ENCODE measurements at places on chromosomes 12 and 14.

- DNase-seq: no peak
Observed at GRCh38 chr12:108078428-108078827, 50.7 kb upstream of the WSCD2 start.

- no peak for DNase-seq
Observed at GRCh38 chr14:105108516-105108864, 43.3 kb upstream of the GPR132 start.

DNA sequence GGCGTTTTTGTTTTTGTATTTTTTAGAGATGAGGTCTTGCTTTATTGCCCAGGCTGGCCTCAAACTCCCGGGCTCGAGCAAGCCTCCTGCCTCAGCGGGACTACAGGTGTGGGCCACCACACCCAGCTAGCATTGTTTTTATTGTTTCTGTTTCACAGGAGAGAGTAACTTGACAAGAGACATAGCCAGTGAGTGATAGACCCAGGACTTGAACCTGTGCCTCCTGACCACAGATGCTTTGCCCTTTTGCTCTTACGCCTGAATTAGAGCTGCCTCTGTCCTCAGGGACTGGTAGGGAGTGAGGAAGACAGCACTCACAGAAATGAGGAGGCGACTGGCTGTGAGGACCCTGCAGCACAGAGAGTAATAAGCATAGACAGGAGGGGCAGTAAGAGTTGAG is 2.3 kb downstream of the EVL start:
- no peak for DNase-seq

GRCh38 chr14:71467361-71467811 is 464.8 kb upstream of the RGS6 start:
- DNase-seq: no peak

- peak; percentile 71 for DNase-seq
Observed at GRCh38 chr14:78345131-78345744, 175.1 kb downstream of the NRXN3 start.

DNA sequence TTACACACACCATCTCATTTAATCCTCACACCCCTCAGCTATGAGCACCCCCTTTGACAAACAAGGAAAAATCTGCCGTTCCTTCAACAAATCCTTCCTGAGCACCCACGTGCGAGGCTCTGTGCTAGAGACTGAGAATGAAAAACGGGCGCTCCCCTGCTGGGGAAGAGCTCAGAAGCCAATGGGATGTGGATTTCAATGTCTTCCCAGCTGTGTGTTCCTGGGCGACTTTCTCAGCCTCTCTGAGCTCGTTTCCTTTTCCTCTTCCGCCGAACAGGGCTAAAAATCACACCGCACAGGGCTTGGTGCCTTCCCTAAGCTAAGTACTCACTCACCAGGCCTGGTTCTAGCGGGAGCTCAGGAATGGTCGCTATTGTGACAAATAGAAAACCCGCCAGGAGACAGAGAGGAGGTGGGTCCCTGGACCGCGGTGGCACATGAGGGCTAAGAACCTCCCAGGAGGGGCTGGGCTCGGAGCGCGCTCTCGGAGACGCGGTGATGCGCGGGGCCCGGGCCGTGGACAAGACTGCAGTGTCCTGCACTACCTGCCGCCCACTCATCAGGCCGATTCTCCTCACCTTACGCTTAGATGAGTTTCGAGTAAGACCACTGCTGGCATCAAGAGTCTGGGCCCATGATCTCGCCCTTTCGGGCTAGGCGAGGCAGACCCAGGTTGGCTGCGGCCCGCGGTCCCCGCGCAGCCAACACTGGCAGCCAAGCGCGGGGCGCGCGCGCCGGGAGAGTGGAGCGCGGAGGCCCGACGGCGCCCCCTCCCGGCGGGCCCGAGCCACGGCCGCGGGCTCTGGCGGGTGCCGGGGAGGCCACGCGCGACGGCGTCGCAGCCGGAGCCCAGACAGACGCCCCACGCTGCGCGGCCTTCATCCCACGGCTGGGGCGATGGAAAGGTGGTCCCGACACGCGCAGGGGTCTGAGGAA is 17.0 kb downstream of the ZDHHC22 start:
- peak; percentile 49 for DNase-seq

DNA sequence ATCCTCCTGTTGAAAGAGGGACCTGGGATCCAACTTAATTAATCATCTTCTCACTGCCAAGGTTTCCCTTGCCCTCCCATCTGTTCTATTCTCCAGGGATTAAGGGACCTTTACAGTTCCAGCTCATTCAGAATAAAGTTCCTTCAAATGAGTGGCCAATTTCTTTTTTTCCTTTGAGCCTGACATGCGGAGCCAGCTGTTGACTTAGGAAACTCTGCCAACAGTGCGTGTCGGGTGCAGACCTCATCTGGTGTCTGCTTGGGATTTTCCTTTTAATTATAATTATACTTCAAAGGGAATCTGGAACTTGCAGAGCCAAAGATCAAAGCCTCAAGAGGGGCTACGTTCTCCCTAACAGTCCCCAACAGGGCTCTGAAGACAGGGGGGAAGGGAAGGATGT is 64.8 kb downstream of the CCDC60 start:
- DNase-seq: peak; percentile 12

DNA sequence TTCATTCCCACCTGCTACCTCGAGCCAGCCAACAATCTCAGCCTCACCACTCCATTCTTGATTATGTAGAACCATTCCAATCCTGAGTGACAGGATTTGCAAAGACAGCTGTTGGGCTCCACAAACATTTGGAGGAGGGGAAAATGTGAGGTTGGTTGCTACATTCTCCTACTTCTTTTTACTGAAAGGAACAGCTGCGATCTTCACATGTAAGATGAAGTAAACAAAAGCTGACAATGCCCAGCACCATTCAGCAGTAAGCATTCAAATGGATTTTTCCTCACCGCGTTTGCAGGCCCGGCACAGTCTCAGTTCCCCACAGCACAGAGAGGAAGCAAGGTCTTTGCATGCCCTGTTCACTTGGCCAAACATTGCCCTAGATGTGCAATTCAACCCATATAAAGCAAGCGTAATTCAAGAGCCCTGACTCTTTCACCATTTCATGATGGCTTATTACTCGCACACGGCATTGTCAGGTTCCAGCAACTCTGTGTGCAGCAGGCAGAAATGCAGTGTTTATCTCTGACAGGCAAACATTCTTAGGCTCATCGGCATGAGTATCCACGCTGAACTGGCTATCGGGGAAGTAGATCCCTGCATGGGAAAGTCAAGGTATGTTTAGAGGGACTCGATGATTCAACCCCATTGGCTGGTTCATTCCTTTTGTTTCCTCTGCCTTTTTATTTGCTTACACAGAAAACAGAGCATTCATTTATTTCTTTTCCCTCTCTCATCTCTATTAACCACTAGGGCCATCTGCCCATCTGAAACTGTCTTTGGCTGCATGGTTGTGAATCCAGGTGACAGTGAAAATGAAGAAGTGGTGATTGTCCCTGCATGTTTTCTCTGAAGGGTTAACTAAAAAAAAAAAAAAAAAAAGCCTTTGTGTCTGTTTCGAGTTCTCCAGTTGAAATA is 236.1 kb upstream of the PLEKHG7 start:
- DNase-seq: peak; percentile 9

DNA sequence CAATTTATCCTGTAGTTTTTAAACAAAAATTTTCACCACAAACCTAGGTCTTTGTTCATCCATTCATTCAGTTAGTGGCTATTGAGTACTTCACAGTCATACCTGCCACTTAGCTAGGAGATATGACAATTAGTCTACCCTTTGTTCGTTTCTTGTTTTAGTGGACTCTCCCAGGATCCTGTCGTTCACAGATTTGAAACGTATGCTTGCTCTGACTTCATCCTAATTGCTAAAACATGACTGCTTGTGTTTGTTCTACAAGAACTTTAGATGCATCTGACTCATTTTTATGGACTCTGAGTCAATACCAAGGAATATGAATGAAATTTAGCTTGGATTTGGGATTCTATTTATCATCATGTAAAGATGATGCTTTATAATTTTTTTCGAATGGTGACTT is 69.5 kb downstream of the TBC1D30 start:
- DNase-seq: no peak

GRCh38 chr12:125166041-125166440 is 100.8 kb downstream of the AACS start:
- DNase-seq: no peak

Data from NCI-H1105 treated with DMSO at 0.1 percent for 48 hours (cell line).